Left lobe of liver (tissue), 2 donors: ENCODE measurements at places on chromosomes 2 and 18. TPM values are rescaled to one million over a fixed set of nuclear protein-coding genes. Genes with fewer than 3 reads are reported as not detected.

Gene APCDD1
- total RNA-seq = 0.58 TPM

Gene COL5A2
- 6.1 TPM for total RNA-seq

Gene ASB18
- total RNA-seq = not detected

Gene ATRAID
- 31.8 TPM for total RNA-seq

Gene CABLES1
- total RNA-seq = 12.8 TPM

Gene MC2R
- not detected for total RNA-seq

Gene METTL4
- 2.0 TPM for total RNA-seq

Gene SPC25
- total RNA-seq = 0.35 TPM

Gene PRSS56
- not detected for total RNA-seq

Gene SERPINB3
- total RNA-seq = not detected
